Bronchial epithelial cell (primary cell): ENCODE measurements at places on chromosomes 6 and 20. TPM values are rescaled to one million over a fixed set of nuclear protein-coding genes. Genes with fewer than 3 reads are reported as not detected.

SLPI gene
- total RNA-seq: 854 and 2,253 TPM in 2 replicates

LY6G6F gene
- not detected in 2 replicates for total RNA-seq

WDR27 gene
- 16.8 and 21.8 TPM in 2 replicates for total RNA-seq

TTLL9 gene
- under 0.01 TPM in 1 of 2 replicates, not detected in the other for total RNA-seq

COL11A2 gene
- under 0.01 TPM in 2 replicates for total RNA-seq

ADGRF5 gene
- not detected in 2 replicates for total RNA-seq

TCF19 gene
- 1.1 and 3.1 TPM in 2 replicates for total RNA-seq

DNAH8 gene
- total RNA-seq: not detected in 2 replicates
